ENCODE measurements at places on chromosomes 4 and X.

- DNase-seq, result no peak
These were observed 132.4 kb downstream of the MAGEC1 start for GRCh38 chrX:142036116-142036515.

DNA sequence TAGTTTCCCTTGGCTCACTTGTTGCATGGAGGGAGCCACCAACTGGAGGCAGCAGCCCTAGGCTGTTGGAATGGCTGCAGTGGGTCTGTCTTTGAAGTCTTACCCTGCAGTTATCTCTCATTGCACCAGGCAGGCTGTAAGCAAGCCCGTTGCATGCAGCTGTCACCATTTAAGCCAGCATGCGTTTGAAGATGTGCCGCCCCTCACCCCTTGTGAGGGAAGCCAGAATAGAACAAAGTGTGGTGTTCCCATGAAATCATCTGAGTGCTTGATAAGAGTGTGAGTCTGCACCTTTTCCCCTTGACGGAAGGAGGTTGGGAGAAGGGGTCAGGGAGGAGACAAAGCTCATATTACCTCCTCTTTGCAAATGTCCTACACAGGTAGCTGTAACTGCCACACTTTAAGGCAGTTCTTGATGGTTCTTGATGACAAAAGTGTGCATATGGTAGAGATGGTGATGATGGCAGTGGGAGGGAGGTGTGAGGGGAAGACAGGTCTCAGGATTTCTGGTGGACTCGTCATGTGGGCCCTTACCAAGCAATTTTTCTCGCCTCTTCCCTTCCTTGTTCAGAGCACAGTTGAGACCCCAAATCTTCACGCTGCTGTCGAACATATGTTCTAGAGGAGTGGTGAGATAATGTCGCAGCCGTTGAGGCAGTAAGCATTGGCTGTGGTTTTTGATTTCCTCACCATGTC, 191.4 kb upstream of the LEF1 start:
- DNase-seq, result no peak

GRCh38 chrX:120749141-120749846, 119.4 kb upstream of the C1GALT1C1 start:
- no peak for DNase-seq

GRCh38 chr4:28636971-28637370, 1776.3 kb downstream of the STIM2 start:
- no peak for DNase-seq

DNA sequence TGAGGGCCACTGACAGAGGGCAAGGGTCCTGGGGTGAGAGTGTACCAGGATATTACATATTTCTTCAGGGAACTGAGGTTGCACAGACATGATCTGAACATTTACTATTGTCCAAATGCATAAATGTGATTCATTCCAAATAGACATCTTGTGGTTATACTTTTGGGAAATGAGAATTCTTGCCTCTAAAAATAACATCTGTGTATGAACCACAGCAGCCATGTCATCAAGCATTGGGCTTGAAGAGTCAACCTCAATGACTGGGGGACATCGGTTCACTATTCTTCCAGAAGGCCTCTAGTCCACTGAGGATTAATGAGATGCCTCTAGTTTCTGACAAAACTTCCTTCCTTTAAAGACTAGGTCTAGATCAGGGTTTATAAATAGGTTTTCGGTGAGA, 193.1 kb upstream of the GPC4 start:
- DNase-seq, result no peak

DNA sequence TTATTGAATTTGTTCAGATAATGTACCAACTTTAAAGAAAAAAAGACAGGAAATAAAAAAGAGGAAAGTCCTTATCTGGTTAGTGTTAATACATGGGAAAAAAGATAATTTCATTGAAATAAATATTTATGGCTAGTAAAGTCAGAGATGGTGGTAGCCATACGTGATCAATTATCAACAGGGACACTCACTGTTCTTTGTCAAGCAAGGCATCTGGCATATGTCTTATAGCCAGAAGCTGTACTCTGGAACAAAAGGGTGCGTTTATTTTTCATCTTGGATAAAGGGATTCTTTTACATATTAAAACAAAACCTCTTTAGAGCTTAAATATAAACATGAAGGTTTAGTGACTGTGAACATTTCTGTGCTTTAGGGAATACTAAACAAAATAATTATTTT, 26.7 kb downstream of the HDX start:
- peak; percentile 21 for DNase-seq

DNA sequence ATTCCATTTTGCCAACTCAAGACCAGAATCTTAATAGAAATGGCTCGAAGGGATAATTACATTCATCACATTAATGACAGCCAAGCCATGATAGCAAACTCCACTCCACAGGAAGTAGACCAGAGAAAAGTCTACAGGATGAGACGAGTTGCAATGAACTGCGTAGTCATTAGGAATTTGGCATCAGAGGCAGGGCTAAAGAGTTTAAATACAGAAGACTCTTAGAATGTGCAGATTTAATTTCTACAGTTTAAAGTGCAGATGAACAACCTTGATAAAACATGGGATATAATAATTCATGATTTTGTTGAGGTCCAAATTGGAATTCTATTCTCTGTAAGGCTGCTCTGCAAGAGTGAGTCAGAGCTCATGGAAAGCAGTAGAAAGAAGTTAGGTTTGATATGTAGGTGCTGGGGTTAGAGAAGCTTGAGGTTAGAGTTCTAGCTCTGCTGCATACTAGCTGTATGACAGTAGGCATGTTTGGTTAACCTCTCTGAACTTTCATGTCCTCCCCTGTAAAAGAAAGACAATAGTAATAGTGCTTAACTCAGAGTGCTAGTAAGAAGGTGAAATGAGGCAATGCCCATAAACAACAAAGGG, 32.2 kb downstream of the LNX1 start:
- no peak for DNase-seq

- no peak for DNase-seq
These were observed 53.3 kb downstream of the TEX13A start for GRCh38 chrX:105167233-105167632.

DNA sequence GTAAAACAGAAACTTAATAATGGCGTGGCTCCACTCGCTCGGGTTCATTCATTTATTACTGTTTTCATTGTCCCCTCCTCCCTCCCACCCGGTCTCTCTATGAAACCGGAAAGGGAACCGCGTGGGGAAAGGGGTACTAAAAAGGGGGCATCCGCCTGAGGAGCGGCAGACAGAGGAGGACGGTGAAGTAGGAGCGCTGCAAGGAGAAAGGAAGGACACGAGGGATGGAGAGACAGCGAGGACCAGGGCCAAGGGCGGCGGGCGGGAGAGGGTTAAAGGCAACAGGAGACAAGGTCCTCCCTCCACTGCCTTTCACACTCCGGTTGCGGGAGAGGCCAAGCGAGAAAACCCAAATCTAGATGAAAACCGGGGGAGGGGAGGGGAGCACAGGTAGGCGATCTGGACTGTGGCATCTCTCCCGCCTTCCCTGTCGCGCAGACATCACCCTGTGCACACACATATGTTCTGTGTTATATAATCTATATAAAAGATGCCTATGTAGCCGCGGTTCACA, 829 bp downstream of the ELOVL6 start:
- peak; percentile 46 for DNase-seq

DNA sequence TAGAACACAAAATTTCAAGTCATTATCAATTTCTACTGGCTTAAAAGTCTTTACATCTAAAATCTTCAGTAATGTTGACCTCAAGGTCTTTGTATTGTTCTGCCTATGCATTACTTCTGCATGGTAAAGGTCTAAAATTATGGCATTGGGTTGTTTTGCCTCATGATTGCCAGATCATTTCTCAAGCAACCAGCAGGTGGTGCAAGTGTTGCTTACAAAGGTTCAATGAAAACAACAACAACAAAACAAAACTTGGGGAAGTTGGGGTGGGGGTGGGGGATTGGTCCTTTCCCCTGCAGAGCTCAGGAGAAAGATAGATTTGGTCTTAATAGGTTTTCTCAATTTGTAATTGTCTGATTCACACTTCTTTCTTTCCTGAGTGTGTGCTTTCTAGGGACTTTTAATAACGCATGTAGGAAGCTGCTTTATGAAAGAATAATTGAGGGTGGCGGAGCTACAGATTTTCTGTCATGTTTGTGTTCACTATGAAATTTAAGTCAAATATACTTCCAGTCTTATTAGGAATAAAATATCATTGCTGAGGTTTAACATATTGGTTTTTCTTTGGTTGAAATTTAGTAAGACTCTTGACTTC, 145.1 kb downstream of the COL4A5 start:
- peak; percentile 5 for DNase-seq

DNA sequence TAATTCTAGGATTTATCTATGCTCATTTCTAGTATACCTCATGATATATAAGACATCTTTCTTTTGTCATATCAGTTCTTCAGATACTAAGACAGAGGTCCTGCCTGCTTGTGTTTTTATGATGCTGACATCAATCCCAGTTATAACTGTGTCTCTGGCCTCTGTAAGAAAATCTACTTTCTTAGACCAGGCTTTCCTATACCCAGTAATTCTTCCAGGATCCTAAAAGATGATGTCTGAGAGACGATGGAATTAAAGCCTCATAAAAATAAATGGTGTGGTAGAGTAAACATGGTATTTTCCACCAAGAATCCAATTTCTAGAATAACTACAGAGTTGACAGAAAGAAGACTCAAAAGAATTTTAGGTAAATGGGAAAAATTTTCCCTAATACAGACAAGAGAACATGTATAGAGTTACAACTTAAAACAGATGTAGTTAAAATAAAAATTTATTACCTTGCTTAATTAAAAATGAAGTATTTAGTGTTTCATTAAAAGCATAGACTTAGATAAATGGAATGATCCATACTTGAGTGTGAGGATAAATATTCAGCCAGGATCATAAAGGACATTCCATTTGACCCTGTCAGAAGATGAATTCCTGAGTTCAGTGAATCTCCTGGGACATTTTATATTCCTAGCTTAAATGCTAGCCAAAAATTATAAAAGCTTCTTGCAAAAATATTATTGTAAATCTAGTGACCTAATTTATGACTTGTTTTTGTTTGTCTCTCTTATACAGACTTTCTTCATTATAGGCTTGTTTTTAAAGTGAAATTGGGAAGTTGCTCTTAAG, 137.4 kb downstream of the PDLIM5 start:
- no peak for DNase-seq

DNA sequence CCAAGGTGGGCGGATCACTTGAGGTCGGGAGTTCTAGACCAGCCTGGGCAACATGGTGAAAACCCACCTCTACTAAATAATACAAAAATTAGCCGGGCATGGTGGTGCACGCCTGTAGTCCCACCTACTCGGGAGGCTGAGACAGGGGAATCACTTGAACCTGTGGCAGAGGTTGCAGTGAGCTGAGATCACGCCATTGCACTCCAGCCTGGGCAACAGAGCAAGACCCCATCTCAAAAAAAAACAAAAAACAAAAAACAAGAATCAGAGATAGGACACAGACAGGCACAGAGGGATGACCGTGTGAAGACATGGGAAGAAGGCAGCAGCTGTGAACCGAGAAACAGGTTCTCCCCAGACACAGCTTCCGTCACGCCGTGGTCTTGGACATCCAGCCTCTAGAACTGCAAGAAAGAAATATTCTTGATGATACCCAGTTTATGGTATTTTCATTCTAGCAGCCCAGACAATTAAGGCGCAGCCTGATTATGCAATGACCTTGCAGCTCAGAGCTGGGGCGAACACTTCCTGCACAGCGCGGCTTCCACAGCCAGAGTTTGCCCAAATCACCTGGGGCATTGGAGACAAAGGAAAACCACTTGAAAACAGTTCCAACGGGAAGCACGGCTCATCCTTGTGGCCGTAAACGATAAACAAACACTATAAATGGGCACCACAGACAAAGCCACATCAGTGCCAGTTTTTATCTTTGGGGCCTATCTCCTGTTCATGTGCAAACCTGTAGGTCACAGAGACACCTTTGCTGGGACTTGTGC, 4.2 kb upstream of the ARSD start:
- no peak for DNase-seq

DNA sequence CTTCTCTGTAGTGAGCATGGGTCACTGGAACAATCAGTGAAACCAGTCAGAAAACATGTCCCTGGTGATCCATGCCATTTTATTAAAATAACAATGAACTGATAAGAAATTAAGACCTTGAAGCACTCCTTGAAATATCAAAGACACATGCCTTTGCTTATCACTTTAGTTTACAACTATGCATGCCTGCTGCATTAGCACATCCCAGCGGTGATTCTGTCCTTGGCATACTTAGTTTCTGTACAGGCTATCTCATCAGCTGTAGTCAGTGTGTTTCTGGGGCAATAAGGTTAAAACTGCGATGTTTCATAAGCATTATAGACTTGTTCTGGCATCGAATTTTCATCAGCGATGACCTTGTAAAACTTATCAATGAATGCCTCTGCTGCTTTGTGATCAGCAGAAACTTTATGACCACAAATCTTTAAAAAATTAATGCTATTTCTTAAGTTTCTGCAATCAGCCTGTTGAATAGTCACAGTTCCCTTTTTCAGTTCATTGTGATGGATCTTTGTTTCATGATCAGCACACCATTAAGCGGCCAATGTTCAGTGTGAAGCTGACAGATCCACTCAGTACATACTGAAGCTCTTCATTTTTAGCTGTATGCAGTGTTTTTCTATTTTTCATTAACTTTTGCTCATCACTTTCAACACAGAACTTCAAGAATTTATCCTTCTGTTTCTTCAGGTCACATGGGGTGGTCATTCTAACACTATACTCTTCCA, 150.5 kb downstream of the RNF150 start:
- DNase-seq, result no peak

GRCh38 chr4:82947498-82947897, 47.0 kb downstream of the THAP9 start:
- DNase-seq, result no peak

- DNase-seq, result no peak
These were observed 382.4 kb upstream of the GALNT7 start for GRCh38 chr4:172786039-172786792.

DNA sequence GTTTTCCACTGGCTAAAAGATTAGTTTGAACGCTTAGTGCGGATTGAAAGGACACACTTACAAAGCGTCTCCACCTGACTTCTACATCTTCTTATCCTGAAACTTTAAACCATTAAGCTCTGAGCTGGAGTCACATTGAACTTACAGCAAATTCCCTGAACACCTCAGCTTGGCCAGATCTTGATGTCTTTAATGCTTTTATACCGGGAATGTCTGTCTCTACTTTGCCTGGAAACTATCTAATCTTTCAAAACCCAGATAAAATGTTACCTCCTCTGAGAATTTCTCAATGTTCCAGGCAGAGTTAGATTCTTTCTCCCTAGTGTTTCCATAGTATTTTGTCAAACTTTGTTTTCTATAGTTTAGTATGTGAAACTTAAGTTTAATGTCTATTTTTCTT, 179.9 kb downstream of the DTHD1 start:
- no peak for DNase-seq

DNA sequence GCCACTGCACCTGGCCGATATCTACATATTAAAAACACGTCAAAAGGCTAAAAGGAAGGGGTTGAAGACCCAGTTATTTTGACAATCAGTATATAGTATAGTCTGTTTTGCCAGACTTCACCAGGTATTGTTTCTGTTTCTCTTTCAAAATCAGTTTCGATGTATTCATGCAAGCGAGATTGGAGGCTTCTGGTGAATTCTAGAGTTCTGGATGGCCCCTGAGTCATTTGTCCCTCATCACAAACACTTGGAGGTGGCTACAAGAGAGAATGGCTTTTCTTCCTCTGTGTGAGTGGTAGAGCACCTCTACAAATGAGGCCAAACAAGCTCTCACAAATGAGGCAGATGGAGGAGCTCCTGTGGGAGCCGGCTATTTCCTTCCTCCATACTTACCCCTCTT, 68.6 kb upstream of the ADGRG2 start:
- DNase-seq, result no peak
